Midbrain (tissue), 1 donor: ENCODE measurements at places on chromosomes 2 and 18.

GRCh38 chr2:37871456-37872191 lies 53.5 kb upstream of the RMDN2 start:
- DNase-seq = no peak

GRCh38 chr18:13547347-13547746 lies 179.0 kb downstream of the FAM210A start:
- DNase-seq = no peak

- no peak for DNase-seq
These were observed 23.3 kb upstream of the ALPI start for GRCh38 chr2:232432598-232433184.

DNA sequence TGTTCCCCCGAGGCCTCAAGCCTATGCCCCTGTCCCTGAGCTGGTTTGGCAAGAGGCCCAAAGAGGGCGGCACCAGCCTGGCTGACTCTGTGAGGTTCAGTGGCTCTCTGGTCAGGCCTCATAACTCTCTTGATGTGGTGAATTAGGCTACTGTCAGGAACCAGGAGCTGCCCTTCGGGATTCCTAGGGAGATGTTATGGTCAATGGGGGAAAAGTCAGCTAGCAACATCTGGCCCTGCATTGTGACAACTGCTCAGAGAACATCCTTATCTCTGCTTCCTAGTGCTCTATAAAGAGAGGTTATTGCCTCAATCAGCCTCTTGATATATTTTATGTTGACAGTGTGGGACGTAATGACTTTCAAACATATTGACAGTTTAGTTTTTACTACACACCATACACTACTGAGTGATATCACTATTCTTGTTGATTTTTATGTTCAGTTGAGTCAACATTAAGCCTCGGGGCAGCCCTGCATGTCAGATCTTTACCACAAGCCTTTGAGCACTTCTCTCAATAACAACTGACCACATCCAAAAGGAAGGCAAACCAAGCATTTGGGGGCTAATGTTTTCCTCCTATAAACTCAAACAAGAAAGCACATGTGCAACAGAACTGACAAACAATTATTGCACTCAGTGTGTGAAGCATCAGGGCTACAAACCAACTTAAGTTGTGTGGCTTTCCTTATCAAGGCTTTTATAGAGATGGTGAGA lies 448.3 kb upstream of the SLC14A2 start:
- no peak for DNase-seq

GRCh38 chr18:28789502-28789901 lies 612.6 kb upstream of the CDH2 start:
- DNase-seq = no peak

GRCh38 chr2:174784316-174784715 lies 20.0 kb upstream of the CHRNA1 start:
- DNase-seq = no peak

DNA sequence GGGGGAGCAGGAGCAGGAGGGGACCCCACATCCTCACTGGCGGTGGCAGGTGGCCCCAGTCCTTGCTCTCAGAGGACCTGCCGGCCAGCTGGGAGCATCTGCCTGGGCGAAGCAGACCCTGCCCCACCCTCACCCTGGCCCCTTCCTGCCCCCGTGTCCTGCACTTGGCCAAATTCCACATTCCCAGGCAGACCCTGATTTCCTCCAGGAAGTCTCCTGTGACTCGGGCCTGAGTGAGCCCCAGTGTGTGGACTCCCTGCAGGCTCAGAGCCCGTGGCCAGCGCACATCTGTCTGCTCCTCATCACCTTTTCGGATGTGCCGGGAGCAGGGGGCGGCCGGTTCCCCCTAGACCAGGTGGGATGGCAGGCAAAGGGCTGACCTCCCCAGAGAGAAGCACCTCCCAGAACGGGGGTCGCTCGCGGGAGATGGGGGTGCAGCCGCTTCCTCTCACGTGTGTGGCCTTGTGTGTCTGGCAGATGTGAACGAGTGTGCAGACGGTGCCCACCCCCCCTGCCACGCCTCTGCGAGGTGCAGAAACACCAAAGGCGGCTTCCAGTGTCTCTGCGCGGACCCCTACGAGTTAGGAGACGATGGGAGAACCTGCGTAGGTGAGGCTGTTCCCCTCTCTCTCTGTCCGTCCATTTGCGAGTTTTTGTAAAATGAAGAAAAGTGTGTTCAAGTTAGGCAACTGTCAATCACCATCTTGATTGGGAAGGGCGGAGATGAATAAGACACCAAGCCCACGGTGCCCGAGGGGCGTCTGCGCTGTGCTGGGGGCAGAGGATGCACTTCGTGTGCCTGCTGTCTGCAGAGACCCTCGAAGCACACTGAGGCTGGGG lies 90.4 kb downstream of the TPO start:
- DNase-seq = no peak
